ENCODE measurements at places on chromosomes 11 and 22.

DNA sequence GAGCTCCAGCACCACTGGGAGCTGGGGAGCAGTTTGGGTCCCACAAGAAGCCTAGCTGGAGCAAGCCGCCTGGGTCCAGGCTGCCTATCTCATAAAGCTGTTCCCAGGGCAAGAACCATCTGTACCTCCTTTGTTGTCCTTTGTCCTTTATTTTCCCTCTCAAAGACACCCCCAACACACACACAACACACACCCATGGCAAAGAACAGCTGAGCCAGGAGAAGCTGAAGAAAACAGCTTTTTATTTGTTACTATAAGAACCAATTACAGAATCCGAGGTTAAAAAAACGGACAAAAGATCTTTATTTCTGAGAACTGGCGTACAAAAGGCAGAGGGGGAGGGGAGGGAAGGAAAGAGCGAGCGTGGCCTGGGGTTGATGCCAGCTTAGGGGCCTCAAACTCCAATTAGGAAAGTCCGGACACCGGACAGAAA lies 1.7 kb upstream of the TUT1 start:
- no peak for DNase-seq

- DNase-seq, result no peak
Measured at GRCh38 chr11:63680834-63681320, 423 bp upstream of the RTN3 start.

DNA sequence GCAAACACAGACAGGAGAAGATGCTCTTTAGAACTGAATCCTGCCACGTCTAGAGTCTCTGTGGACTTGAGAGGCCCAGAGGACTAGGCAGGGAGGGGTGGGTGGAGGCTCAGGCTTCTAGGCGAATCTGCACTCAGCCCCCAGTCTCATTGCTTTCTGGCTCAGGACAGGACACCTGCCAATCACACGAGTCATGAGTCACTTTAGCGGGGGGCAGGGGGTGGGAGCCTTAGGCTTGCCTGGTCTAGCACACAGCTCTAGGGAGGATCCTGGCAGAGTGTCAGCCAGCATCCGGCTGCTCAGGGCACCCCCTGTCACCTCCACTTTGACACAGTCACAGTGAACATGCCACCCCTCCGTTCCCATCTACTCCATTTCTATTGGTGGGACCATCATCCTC lies 167.7 kb downstream of the CEP164 start:
- DNase-seq, result no peak

- DNase-seq, result no peak
Measured at GRCh38 chr11:69481393-69481844, at the start of gene LINC01488. Gene LINC01488 (plus strand): TSS chr11:69481663.

GRCh38 chr22:44575381-44576268 lies 77.6 kb upstream of the RTL6 start:
- DNase-seq, result no peak

DNA sequence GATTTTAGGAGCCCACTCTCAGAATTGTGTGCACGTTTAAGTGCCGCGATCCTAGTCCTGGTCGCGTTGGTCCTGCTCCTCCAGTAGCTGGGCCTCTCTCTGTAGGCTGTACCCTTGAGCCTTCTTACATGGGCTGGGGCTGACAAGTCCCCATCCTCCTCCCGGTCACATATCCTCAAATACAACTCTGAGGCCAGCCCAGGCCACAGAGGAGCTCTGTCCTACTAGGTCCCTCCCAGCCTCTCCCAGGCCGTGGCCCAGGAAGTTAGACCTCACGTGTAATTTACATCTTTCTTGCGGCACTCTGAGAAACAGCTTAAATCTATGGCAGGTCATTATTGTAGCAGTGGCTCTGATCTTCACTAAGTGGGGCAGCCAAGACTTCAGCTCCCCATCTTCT lies 207.2 kb upstream of the TBCEL start:
- no peak for DNase-seq

DNA sequence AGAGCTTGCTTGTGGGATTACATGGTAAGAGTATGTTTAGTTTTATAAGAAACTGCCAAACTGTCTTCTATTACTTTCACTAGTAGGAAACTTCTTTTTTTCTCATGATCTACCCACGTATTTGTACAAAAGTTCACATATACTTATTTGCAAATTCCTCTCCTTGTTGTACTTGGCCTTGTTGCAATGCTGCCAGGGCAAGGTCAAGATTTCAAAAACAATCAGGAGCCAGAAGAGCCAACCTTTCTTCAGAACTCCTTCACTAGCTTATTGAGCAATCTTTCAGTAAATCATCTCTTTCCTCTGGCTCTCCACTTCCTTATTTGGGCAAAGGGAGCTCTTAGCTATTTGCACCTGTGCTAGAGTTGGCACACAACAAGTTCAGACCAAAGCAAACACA lies 9.7 kb downstream of the SRSF8 start:
- no peak for DNase-seq

DNA sequence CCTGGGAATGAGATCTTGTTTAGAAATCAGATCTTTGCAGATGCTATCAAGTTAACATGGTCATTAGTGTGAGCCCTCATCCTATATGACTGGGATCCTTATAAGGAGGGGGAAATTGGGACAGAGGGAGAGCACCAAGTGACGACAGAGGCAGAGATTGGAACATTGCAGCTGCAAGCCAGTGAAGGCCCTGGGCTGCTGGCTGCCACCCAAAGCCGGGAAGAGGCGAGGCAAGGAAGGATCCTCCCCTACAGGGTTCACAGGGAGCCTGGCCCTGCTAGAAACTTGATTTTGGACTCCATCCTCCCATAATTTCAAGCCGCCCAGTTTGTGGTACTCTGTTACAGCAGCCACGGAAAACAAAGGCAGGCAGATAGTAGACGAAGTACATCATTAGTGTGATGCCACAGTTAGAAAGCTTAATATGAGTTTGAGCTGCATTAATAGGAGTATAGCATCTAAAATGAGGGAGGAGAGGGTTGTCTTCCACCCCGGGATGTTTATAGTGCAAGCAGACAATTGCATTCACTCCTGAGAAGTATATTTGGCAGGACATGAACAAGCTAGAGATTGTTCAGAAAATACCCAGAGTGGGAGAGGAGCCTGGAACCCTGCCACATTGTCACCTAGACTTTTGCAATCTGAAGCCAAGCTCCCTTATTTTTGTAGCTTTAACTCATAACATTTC lies 56.8 kb upstream of the CLMP start:
- DNase-seq, result no peak

DNA sequence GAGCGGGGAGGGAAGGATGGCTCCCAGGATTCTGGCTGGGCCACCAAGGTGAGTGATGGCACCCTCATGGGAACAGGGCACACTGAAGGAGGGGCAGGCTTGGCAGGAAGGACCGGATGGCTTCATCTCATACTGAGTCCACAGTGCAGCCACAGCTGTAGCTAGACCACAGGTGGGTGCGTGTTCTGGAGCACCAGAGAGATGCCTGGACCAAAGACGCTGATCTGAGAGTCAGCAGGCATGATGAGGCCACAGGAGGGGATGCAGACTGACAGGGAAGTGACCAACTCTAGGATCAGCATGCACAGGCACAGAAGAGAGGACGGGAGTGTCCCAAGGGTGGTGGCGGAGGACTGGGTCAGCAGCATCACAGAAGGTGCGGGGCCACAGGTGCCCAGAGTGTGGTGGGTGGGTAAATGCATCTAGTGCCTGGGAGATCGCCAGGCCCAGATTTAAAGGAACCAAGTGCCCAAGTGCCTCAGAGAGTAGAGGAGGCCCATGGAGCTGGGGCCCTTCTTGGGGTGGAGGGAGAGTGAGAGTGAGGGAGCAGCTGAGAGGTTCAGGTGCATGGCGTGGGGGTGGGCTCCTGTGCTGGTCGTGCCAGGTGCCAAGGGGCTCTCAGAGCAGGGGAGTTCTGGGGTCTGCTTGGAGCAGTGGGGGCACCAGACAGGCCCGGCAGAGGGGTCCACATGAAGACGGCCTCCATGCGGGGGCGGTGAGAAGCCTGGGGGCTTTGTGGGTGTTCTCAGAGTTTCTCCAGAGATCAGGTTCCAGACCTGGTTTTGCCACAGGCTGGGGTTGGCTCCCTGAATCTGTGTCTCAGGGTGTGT lies 113.7 kb downstream of the CEP164 start:
- DNase-seq, result no peak

- DNase-seq, result no peak
Measured at GRCh38 chr22:36910461-36910860, 3.0 kb upstream of the CSF2RB start.

- no peak for DNase-seq
Measured at GRCh38 chr22:36395055-36395849, 7.5 kb upstream of the MYH9 start.

GRCh38 chr11:69943066-69943465 lies 123.8 kb upstream of the FGF3 start:
- DNase-seq, result no peak

- DNase-seq, result no peak
Measured at GRCh38 chr11:38272376-38272775, 1674.3 kb upstream of the RAG2 start.

GRCh38 chr22:22798716-22799115 lies 88.9 kb upstream of the IGLL5 start:
- DNase-seq, result no peak

DNA sequence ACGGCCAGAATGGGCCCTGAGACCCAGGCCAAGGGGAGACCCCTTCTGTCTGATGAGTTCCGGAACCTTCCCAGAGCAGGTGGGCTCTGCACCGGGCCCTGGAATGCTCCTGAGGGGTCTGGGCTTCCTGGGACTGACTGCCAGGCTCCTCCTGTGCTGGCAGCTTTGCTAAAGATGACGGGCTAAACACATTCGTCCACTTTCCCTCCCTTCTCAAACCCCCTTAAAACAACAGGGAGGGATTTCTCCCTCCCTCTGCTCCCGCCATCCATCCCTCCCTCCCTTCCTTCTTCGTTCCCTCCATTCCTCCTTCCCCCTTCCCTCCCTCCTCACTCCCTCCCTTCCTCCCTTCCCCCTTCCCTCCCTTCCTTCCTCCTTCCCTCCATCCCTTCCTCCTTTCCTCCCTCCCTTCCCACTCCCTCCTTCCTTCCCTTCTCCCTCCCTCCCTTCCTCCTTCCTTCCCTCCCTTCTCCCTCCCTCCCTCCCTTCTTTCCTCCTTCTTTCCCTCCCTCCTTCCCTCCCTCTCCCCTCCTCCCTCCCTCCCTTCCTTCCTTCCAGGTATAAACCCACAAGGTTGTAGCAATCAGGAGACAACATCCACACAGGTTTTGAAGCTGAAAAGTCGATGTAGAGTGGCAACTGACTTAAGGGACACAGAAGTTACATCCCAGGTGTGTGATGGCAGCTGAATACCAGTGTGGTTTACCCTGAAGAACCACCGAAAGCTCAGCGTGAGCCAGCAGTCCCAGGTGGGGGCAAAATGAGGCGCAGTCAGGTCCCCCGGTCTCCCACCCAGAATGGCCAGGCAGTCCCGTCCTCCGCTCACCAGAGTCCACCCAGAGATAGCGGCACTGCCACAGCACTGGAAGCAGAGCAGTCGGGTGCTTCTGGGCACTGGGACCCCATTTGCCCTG lies 18.8 kb upstream of the MGAT3 start:
- DNase-seq, result no peak

DNA sequence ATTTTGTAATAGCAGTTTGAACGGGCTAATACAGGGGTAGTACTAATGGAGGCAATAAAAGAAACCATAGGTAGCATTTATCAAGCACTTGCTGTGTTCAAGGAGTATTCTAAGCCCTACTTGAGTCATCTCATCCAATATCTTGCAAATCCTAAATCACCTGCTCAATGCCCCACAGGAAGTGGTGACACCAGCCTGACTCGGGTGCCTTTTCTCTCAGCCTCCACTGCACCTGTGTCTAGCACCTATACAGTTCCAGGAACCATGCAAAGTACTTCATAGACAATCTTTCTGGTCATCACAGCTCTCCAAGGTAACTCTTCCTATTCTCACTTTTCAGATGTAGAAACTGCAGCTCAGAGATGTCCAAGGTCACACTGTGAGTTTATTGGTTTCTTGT lies 98.0 kb downstream of the PRR5L start:
- no peak for DNase-seq

GRCh38 chr22:31346255-31346732 lies at the start of gene PATZ1:
Gene PATZ1 (minus strand): TSS chr22:31346346. CDS start chr22:31345602, 744 bp downstream.
- DNase-seq, result no peak

- peak; percentile 35 for DNase-seq
Measured at GRCh38 chr11:110490886-110491285, 61.1 kb downstream of the FDX1 start.

DNA sequence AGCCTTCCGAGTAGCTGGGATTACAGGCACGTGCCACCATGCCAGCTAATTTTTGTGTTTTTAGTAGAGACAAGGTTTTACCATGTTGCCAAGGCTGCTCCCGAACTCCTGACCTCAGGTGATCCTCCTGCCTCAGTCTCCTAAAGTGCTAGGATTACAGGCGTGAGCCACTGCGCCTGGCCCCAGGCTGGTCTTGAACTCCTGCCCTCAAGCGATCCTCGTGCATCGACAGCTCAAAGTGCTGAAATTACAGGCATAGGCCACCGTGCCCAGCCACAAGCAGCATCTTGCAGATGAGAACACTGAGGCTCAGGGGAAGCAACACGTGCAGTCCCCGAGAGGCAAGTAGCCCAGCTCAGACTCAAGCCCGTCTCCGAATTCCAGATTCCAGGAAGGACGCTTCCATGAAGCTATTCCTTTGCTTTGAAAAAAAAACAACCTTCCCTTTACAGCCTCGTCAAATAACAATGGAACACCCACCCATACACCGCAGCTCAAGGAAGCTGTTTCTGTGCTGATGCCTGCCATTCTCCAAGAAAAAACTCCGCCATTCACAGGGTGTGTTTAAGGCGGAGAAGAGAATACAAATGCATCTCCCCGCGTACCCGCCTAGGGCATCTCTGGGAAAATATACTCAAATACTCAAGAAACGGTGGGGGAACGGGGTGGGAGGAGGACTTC lies 34.5 kb upstream of the PDGFB start:
- no peak for DNase-seq

GRCh38 chr11:133399855-133400625 lies 132.3 kb downstream of the OPCML start:
- no peak for DNase-seq

GRCh38 chr11:132054822-132055221 lies 684.4 kb downstream of the NTM start:
- DNase-seq, result peak; percentile 49

DNA sequence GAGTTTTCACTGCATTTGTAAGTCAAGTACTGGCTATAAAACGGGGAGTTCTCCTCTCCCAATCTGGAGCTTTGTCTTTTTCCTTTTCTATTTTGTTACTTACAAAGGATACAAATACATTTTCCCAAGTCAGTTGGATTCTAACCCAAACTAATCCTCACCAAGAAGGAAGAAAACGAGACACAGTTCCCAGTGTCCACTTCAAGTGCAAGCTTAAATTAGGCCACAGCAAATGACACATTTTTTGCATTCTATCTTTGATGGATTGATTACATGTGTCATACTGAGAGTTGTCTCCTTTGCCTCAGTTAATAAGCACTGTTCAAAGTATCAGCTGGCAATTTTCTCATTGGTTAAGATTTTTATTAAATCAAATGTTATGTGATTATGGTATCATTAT lies 296.7 kb upstream of the ANO5 start:
- no peak for DNase-seq

GRCh38 chr11:66011785-66012303 lies at the start of gene CST6:
Gene CST6 (plus strand): TSS chr11:66012008. CDS start chr11:66012045, 37 bp downstream.
- DNase-seq, result no peak
